ENCODE measurements at places on chromosomes 5 and 9.

DNA sequence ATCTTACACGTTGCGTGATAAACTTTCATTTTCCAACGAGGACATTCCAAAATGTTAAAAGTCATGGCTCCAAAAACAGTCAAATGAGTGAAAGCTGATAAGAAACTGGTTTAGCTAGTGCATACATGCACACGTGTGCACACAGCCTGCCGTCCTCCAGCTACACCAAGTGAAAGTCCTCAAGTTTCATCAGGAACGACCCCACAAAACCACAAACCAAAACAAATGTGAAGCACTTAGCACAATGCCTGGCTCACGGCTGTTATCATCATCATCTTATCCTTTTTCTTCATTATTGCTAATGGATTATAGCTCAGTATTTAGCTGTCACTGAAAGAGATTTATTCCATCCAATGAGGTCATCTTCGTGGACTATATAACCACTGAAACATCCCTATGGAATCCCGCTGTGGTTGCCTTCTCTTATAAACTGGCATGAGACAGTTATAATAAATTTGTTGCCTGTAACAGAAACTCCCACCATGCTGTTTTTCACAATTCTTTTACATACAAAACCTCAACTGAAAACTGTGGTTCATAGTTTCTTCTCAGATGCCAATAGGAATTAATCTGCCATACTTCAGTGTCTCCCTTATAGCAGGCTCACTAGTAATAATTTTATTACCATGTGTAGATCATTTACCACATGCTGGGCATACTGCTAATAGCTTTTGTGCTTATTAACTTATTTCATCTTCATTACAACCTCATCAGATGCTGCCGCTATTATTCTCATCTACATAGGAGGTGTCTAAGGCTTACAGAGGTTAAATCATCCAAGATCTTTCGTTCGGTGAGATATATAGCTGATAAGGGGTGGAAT lies 56.1 kb downstream of the SAXO1 start:
- DNase-seq, result no peak

DNA sequence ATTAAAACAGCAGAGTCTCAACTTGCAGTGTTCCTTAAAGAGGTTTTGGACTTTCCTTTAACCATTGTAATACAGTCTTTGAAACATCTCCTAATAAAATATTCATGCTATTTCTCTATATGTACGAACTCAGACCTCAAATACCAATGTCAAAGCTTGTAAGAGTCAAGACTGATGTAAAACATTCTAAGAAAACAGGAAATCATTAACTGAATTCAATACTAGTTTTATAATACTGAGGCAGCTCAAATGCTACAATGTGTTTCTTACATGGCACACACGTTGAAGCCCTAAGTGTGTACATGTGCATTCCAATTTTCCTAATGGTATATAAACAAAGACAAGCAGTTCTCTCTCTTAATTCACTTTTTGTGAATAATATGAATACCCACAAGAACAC lies 11.6 kb downstream of the PSIP1 start:
- DNase-seq, result no peak

DNA sequence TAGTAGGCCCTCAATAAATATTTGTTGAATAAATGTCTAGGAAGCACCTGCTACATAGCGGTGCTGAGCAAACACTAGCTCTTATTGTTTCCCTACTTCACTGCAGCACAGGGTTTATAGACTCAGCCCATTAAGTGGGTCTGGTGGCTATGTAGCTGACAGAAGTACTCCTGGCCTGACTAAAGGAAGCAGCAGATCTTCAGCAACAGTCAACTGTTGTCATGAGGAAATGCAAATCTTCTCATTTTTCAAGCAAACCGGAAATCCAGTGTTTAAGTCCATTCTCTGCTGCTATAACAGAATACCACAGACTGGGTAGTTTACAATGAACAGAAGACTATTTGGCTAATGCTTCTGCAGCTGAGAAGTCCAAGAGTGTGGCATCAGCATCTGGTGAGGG lies 2.8 kb upstream of the TEX10 start:
- DNase-seq, result no peak

DNA sequence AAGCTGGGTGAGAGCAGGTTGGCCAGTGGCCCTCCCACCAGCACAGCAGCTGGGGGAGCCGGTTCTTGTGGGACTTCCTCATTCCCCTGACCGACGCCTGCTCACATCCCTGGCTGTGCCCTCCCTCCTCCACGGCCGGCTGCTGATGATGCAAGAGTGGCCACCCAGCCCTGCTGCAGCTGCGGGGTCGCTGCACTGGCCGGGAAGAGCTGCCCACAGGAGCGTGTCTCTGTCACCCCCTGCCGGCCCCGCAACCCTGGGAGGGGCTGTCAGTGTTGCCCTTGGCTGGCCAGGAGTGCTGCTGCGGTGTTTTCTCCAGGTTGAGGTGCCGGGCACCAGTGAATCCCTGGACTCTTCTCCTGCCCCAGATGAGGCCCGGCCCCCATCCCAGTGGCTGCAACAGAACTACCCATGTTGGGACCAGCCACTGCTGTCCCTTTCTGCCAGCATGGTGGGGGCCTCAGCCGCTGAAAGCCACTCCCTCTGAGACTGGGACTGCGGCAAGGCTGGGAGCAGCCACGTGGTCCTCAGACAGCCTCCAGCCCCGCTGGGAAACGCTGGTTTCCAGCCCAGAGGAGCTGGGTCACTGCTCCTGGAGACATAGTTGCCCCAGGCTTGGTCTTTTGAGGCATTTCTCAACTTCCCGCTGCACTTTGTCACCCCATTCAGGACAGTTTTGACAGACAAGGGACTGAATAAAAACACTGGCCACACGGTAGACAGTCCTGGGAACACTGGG lies 739 bp downstream of the CARD9 start:
- DNase-seq, result no peak

- DNase-seq, result no peak
Observed at GRCh38 chr9:73011181-73011750, 58.4 kb upstream of the ALDH1A1 start.

- DNase-seq, result no peak
Observed at GRCh38 chr5:15353086-15353645, 146.8 kb upstream of the FBXL7 start.

GRCh38 chr5:38807570-38808483 lies 38.0 kb upstream of the OSMR start:
- no peak for DNase-seq

- DNase-seq, result no peak
Observed at GRCh38 chr5:180375955-180376354, 22.8 kb upstream of the GFPT2 start.

GRCh38 chr5:133687212-133688061 lies 75.1 kb upstream of the FSTL4 start:
- DNase-seq, result no peak

- no peak for DNase-seq
Observed at GRCh38 chr9:20200581-20200980, 411.7 kb upstream of the SLC24A2 start.

Data from CD4-positive, alpha-beta T cell treated with Interleukin-12 subunit alpha and Interleukin-12 subunit beta, for 1 hour (primary cell).